ENCODE measurements at places on chromosomes 6 and 20.
A peak's percentile ranks its signal among the peaks of the same experiment; 100 is the strongest.

DNA sequence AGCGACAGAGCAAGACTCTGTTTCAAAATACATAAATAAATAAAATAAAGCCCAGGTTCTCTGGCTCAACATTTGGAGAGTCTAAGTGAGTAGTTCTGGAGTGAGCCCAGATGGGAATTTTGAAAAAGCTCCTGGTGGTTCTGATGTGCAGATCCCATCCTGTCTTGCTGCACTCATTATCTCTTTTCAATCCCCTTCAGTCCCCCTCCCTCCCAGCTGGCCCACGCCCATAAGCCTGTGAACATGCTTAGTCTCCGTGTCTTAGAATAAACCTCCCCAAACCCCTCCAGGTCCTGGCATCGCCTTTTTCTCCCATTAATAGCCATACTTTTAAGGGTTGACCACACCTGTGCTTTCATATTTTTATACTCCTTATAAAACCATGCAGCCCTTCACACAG is 19.4 kb upstream of the TULP1 start:
- DNase-seq, result no peak

DNA sequence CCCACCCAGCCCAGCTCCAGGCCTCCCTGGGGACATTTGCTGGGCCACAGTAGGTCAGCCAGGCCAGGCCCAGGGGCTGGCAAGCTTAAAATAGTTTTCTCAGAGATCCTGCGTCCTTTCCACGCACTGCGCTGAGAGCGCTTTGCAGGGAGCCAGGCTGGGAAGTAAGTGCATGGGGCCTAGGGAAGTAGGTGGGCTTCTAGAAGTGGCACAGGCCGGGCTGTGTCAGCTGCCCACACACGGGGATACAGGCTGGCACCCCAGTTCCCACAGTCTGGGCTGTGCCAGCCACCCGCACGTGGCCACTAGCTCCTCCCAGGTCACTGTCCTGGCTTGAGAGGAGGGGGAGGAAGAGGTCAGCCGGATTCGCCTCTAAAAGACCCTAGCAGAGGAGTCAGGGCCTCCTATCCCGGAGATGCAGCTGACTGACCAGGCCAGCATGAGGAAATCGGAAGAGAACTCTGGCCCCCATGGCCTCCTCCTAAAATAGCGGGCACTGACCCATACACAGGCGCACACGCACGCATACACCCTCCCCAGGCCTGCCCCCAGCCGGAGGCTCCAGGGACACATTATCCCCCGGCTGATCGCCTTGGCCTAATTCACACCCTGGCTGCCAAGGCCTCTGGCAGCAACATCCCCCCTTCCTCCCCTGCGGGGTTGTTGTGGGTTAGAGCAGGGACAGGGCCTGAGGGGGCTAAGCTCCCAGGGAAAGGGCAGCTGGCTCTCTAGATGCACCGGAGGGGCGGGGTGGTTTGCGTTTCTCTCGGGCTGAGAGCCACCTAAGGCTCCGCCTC is 5.4 kb downstream of the SLCO4A1 start:
- DNase-seq, result no peak

GRCh38 chr20:33521461-33521860 is 31.6 kb downstream of the CBFA2T2 start:
- DNase-seq, result no peak

GRCh38 chr6:89483111-89483720 is 50.3 kb downstream of the ANKRD6 start:
- DNase-seq, result no peak

DNA sequence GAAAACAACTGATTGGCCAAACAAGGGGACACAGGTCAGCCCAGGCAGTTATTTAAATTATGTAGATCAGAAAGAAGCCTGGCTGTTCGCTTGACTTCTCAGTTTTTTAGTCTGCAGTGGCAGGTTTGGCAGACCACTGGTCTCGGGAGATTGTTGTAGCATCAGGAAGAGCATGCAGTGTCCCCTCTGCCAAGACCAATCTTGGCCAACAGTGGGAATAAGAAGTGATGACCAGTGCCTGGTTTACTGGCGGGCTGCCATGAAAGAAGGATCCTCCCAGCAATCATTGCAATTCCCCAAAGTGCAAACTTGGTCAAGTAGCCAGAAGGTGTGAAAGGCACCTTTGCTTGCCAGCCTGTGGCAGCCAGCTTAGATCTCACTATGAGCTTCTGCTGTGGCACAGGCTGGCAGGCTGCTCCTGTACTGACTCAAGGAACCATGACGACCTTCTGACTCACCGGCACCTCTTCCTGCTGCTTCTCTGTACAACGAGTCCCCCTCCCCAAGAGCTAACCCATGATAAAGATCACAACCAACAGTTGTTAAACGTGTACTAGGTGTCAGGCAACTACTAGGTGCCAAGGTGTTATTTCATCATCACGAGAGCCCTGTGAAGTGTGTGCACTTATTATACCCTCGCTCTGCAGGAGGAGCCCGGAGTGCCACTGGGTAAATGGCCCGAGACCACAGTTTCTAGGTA is 76.8 kb upstream of the DUSP22 start:
- DNase-seq, result peak; percentile 80

GRCh38 chr6:136468711-136469110 is 81.5 kb downstream of the MAP7 start:
- DNase-seq, result no peak

DNA sequence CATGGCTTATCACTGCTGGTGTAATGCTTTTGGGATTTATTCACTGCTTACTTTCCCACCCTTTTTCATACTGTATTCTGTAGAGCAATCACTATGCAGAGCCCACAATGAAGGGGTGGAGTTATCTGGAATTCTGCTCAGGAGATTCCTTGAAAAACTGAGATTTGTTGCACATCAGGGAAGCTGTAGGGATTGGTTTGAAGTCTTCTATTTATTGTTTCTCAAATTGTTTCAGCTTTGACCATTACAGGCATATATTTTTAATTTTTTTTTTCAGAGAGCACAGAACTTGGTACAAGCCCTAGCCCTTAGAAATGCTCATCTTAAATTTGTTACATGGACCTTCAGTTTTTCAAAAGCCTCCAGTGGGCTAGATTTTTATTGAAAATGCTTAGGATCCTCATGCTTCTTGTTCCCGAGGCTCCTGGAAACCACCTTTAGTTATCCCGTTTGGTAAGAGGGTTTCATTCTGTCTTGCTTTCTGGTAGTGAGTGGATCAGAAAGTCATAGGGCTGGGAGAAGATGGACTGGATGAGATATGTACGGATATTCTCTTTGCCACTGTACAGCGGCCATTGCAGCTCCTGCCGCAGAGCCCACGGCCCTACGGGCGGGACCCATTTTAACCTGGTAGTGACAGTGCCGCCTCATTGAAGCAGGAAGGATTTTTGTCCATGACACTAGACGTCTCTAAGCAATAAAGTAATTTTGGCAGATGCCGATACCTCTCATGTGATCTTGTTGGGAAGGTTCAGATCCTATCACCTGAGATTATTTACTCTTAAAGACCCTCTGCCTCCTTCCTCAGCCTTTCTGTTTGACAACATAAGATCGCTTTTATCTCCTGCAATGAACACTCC is 45.3 kb upstream of the ZNF184 start:
- no peak for DNase-seq

DNA sequence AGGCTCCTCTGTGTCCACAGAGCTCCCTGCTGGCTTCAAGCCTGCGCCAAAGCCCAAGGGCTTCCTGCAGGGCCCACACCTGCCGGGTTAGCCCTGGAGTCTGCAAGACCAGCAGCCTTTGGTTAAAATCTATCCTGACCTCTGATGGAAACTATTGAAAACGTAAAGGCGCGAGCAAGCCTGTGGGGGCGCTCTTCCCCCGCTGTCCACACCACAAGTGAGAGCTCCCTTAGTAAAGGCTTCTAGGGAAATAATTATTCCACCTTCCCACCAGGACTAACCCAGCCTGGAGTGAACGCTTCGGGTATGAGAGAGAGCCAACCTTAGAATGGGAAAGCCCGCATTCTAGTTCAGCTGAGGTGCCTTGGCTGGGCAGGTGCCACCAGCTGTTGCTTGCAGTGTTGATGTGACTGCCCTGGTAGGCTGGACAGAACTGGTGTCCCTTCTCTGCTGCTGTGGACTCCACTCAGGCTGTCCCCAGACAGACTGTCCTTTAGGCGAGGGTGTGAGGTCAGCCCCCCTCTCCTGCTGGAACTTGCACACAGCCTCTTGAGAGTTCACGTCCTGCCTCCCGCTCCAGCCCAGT is 68.7 kb downstream of the SYTL3 start:
- DNase-seq, result peak; percentile 46

- no peak for DNase-seq
Observed at GRCh38 chr20:25300496-25301170, 52.7 kb downstream of the PYGB start.

- peak; percentile 78 for DNase-seq
Observed at GRCh38 chr6:149864578-149865535, 698 bp upstream of the LRP11 start.

GRCh38 chr6:107823047-107823557 is 1.0 kb downstream of the SCML4 start:
- DNase-seq, result no peak

DNA sequence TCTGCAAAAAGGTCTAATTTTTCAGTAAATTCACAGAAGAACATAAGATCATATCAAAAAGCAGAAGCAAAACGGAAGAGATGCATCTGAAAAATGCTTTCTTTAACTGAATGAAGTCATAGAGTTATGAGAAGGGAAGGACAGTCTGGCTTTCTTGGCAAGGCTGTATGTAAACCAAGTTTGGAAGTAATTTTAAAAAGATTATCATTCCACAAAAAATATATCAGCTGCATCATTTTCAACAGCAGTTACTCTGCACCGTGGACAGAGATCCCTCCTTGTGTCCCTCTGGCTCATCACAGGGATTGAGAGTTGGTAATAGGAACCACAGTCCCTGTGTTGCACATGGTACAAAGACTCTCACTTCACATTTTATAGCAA is 258.5 kb downstream of the HIVEP2 start:
- DNase-seq, result no peak

DNA sequence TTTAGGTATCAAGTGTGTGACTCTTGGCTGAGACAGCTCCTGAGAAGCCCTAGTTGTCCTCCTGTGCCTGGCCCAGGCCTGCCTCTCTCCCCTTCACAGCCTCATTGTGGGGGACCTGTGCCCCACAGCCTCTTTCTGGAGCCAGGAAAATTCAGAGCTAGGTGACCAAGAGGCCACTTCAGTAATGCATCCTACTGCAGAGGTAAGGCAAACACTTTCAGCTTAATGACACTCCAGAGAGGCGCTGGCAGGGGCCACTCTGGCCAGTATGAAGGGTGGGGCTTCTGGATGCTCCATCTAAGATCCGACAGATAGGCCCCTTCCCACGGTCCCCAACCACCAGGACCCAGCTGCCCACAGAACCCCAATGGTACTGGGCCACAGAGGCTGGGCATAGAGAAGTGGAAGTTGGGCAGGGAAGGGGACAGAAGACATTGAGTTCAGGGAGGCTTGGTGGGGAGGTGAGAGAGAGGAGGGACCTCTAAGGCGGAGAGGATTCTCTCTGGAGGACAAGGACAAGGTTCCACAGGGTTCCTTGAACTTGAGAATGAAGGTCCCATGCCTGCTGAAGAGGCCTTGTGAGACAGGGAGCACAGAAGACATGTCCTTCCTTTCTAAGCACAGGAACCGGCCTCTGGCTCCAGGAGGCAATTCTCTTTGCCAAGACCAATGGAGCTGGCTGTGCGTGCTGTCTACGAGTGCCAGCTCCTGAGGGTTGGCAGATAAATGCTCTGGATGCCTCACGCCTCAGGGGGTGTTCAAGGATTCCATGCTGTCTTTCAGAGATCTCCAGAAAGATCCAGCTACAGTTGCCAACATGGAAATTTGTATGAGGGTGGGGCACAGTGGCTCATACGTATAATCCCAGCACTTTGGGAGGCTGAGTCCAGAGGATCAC is 46.4 kb upstream of the TGM2 start:
- no peak for DNase-seq

- DNase-seq, result no peak
Observed at GRCh38 chr20:62172666-62173065, 10.2 kb upstream of the MTG2 start.

DNA sequence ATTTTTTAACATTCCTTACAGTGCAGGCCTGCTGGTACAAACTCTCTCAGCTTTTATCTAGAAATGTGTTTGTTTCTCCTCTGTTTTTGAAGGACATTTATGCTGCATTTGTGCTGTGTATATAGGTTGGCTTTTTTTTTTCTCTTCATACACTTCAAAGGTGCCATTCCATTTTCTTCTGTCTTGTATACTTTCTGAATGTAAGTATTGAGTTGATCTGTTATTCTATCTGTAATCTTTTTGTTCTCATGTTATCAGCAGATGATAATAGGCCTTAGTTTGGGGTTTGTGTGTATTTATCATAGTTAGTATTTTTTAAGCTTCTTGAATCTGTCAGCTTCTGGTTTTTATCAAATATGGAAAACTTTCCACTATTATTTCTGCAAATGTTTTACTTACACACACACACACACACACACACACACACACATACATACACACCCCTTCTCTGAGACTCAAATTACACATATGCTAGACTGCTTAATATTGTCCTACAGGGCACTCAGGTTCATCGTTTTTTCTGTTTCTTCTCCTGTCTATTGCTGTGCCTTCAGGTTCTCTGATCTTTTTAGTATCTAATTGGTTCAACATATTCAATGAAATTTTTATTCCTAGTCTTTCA is 74.6 kb downstream of the RPP40 start:
- no peak for DNase-seq

- DNase-seq, result no peak
Observed at GRCh38 chr6:90997076-90997475, 410.2 kb upstream of the MAP3K7 start.

DNA sequence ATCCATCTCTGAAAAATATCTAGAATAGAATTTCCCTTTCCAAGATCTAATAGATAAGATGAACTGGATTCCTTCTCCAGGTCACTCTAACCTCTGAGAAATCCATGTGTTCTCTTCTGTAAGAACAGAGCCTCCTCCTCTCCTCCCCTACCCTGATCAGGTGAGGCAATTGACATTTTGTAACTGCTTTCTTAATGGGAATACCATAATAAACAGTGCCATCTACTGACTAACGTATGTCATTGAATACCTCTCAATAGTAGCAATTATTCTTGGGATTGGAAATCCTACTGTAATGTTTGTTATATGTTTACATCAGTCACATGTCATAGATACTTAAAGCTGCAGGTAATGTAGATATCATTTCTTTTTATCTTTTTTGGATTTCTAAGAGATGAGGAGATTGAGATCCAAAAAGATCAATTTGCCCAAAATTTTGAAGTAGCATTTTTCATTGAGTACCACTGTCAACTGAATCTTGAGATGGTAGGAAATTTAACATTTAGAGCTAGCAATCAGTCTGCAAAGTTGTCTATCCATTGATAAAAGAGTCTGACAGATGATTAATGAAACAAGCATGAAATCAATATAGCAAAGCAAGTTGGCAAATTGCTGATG is 365.8 kb upstream of the HSF2 start:
- DNase-seq, result peak; percentile 76
